Caco-2 (cell line): ENCODE measurements at places on chromosomes 2 and 18.

GRCh38 chr2:106537047-106537446 lies 49.9 kb downstream of the CD8B2 start:
- no peak for DNase-seq

- no peak for DNase-seq
Measured at GRCh38 chr18:32300914-32301313, 111.1 kb downstream of the MEP1B start.

- no peak for DNase-seq
Measured at GRCh38 chr2:131410173-131410572, 46.2 kb upstream of the RAB6D start.

GRCh38 chr18:12394428-12394827 lies 13.3 kb upstream of the PRELID3A start:
- DNase-seq, result no peak

GRCh38 chr2:82780050-82780449 lies 1679.0 kb downstream of the SUCLG1 start:
- DNase-seq, result no peak

GRCh38 chr18:13495961-13496360 lies 230.4 kb downstream of the FAM210A start:
- DNase-seq, result no peak

DNA sequence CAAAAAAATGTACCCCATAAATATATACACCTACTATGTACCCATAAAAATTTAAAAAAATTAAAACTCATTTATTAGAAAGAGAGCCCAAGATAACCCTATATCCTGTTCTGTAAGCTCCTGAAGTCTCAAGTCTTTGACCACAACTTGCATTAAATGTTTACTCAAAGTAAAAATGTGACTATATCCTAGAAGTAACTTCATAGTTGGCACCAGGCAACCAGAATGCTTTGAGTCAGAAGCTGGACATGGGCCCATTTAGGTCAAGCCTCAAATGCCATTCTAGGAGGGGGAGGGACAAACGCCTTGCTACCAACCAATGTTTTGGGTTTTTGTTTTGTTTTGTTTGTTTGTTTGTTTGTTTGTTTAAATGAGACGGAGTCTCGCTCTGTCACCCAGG lies 9.3 kb upstream of the TBC1D8 start:
- no peak for DNase-seq

DNA sequence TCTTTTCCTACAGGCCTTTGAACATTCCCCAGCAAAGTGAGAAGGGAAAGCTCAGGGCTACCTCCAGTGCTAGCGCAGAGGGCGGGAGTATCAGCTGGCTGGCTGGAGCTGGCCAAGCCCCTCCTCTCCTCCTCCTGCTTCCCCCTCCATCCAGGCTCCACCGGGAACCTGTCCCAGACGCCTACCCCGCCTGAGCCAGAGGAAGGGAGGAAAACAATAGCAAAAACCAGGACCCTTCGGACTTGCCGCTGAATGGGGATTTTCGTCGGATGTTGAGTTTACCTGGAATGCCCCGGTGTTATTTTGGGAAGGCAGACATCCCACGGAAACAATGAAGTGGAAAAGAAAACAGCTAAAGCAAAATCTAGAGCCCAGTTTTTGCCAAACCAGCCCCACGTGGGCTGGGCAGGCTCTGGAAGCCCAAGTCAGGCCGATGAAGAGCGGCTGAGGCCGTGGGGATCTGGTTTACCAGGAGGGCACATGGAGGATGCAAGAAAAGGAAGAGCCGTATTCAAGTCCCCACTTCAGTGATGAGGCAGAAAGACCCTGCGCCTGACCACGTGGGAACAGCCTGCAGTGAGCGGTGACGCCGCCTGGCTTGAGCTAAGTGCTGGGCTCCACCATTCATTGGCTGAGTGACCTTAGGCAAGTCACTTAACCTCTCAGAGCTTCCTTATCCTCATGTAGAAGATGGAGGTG lies 100.4 kb upstream of the LCLAT1 start:
- no peak for DNase-seq

DNA sequence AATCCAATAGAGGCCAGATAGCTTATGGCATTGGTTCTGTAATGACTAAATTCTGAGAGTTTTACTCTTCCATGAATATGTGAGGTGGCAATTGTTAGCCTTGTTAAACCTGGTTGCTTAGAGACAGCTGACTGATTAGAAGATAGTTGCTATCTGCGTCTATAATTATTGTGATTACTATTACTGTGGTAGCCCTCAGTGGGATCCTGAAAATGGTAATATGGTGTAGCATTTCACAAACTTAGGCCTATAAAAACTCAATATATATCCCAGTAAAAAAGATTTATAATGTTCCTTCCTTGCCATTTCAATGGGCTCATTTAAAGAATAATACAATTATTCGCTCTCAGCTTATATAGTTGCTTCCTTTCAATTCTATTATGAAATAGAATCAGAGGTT lies 405.8 kb upstream of the CDH2 start:
- no peak for DNase-seq

DNA sequence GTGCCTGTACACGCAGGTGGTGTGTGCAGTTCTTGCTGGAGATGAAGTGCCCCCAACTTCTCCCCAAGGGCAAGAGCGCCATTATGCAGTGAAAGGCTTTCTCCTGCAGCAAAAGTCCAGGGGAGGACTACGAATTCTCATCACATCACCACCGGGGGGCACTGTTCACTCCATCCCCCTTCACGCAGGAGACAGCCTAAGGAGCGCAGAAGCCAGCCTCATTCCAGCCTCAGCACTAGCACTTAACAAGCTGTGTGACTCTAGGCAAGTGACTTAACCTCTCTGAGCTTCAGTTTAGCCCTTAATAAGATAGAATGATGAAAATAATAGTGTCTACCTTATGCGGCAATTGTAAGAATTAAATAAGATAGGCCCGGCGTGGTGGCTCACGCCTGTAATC lies 32.3 kb downstream of the DNMT3A start:
- DNase-seq, result peak; percentile 68

DNA sequence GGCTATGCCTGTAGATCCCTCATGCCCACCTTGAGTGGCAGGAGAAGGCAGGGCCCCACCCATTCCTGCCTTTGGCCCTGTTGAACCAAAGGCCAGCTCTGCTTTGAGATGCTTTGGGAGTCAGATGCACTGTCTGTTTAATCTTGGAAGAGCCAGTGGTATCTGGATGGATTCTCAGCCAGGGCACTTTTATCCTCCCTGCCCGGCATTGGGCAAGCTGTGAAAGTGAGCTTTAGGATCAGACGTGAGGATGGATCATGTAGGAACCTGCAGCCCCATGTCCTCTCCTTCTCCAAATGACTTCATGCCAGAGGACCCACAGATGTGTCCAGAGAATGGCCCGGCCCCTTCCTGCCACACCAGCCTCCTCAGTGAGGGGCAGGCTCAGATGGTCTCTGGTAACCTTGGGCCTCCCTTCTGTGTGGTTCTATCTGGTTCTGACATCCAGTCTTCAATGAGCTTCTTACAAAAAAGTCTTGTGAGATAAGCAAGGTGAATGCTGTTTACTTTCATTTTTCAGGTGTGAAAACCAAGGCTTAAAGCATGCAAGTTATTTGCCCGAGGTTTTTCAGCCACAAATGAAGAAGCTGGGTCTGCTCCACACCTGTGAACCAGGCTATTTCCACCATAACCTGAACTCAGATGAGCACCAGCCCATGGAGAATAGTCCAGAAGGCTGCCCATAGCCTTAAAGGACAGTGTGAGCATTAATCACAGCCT lies 123.8 kb downstream of the KCTD1 start:
- no peak for DNase-seq

DNA sequence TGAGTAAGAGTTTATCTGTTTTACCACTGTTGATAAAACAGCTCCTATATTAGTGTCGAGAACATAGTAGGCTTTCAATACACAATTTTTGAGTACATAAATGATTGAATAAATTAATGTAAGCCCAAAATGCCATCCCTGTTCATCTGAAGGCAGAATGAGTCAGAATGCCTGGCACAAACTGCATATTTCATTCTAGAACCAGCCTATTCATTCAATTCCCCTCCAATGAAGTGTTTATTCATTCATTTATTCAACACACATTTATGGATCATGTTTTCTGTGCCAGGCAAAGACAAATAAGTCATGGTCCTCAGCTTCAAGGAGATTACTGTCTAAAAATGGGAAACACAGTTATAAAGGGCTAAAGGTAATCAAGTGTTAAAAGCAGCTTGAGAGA lies 22.8 kb upstream of the LCLAT1 start:
- no peak for DNase-seq

DNA sequence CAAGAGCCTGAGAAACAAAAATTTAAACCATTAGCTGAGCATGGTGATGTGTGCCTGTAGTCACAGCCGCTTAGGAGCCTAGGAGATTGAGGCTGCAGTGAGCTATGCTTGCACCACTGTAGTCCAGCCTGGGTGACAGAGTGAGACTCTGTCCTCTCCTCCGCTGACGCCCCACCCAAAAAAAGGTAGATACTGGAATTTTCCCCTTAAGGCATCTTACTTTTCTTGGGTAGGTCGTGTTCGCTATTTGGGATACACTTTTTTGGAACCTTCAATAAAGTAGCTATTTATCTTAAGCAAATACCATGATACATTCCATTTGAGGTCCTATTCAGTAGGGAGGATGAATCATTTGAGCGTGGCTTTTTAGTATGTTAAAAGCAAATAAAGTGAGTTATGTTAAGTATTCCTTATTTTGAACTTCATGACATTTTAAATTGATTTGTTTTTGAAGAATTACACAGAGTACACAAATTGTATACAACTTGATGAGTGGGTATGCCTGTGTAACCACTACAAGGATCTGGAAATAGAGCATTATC lies 38.7 kb downstream of the RALBP1 start:
- peak; percentile 55 for DNase-seq

- DNase-seq, result no peak
Measured at GRCh38 chr2:9757501-9758264, 85.6 kb upstream of the TAF1B start.

- DNase-seq, result no peak
Measured at GRCh38 chr2:10135296-10136089, 13.0 kb downstream of the RRM2 start.

- DNase-seq, result no peak
Measured at GRCh38 chr2:159735648-159736047, 23.3 kb downstream of the MARCHF7 start.

DNA sequence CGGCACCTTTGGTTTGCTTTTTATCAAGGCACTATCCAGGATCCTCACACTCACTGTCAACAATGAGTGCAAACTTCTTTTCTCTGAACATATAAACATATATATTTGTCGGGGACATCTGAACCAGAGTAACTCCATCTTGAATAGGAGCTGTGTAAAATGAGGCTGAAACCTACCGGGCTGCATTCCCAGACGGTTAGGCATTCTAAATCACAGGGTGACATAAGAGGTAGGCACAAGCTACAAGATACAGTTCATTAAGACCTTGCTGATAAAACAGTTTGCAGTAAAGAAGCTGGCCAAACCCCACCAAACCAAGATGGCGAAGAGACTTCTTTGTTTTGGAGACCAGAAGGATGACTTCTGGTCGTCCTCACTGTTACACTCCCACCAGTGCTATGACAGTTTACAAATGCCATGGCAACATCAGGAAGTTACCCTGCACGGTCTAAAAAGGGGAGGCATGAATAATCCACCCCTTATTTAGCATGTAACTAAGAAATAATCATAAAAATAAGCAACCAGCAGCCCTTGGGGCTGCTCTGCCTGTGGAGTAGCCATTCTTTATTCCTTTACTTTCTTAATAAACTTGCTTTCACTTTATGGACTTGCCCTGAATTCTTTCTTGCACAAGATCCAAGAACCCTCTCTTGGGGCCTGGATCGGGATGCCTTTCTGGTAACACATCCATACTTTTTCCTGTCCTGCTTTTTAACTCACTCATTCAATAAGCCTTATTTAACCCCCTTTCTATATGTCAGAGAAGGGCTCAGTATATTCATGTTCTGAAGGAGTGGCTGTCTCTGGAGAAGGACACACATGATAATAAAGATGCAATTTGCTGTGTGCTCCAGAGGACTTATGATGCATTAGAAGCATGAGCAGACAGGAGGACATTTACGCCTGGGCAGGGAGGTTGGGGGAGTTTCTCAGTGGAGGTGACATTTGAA lies 65.4 kb downstream of the TACR1 start:
- no peak for DNase-seq

GRCh38 chr18:813172-814071 lies 1.4 kb upstream of the YES1 start:
- no peak for DNase-seq

DNA sequence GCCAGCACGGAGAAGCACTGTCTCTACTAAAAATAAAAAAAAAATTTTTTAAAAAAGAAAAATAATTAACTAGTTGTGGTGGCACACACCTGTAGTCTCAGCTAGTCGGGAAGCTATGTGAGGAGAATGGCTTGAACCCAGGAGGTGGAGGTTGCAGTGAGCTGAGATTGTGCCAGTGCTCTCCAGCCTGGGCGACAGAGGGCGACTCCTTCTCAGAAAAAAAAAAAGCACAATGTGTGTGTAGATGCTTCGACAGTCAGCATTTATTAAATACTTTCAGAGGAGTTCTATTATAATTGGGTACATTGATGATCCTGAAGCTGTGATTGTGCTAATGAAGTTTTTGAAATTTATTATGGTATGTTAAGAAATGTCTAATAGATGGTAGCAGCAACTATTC lies 46.5 kb downstream of the XIRP2 start:
- no peak for DNase-seq

DNA sequence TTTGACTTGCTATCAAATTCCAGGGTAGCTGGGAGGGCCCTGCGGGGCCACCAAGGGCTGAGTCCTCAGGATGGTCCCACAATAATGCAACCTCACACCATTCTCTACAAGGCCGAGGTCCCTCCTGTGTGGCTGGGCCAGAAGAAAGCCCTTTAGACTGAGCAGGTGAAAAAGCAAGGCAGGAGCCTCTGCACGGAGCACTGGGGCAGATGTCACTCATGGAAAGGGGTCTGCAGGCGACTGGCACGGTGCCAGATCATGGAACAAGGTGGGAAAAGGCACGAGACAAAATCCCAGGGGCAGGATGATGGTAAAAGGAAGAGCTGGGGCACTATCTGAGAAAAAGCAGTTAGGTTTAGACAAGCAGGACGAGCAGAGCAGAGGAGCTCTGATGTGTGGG lies 16.1 kb downstream of the HJURP start:
- no peak for DNase-seq

- DNase-seq, result no peak
Measured at GRCh38 chr2:62658891-62659290, 46.6 kb upstream of the EHBP1 start.

GRCh38 chr2:160484859-160485520 lies 8.6 kb downstream of the RBMS1 start:
- DNase-seq, result no peak

DNA sequence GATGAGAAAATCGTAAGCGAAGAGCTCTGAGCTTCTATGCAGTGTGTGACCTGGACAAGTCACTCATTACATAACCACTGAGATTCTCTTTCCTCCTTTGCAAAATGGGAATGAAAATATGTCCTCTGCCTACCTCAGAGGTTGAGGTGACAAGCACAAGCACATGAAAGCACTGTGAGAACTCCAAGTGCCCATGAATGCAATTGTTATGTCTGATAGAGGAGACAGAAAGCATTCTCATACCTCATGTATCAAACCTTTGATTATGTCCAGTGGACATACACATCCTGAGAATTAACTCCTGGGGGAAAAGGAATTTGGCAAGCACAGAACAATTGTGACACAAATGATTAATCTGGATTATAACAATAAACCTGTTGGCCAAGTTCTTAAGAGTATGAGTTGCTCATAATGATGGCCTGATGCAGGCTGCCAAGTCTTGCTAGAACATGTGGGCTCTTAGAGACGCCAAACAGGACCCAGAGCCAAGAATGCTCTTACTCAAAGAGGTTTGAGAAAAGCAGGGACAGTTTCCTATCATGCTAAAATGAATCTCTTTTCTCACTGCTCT lies 8.5 kb upstream of the RMDN2 start:
- DNase-seq, result no peak

GRCh38 chr2:160337728-160338127 lies 137.7 kb upstream of the ITGB6 start:
- no peak for DNase-seq
